Caudate nucleus (tissue), 63 donors: ENCODE measurements at places on chromosomes 7 and 10.

DNA sequence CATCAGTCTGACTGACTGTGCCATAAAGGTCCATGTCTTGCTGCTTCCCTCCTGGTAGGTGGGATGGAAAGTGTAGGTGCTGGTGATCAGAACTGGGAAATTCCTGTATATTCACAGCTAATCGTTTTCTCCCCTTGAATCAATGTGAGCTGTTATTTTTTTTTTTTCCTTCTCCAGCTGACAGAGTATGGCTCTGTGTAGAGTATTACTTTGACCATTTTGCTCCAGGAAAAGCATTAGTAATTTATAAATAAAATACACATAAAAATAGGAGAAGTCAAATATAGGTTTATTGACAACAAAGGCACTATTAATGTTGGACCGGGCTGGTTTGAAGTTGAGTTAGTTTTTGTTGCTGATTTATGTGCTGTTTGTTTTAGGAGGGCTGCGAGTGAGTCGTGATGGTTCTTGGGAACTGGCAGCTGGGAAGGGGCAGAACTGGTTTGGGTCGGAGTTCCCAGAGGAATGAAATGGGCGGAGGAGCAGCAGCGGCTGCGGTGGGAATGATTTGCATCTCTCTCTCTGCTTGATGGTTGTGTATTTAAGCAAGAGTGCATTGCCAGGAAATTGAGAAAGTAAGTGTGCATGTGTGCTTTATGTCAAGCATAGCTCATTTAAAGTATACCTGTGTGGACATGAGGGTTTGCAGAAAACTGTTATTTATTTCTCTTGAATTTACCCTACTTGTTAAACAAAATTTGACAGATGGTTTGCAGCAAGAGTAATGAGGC is 80.9 kb downstream of the LRMDA start:
- no peak for DNase-seq

DNA sequence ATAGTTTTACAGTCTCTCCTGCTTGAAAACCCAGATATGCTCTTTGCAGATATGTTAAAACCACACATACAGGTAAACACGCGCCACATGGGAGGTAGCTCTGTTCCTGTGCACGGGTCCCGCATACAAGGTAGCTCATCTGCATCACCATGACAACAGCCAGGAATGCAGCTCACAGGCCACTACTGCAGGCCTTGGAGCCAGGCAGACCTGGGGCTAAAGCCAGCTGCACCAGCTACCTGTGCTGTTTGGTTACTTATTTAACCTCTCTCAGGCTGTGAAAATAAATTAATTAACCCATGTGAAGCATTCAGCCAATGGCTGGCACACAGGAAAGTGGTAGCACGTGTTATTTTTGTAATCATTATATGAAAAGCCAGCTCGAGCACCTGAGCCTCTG is 428.3 kb downstream of the TNS3 start:
- no peak for DNase-seq

DNA sequence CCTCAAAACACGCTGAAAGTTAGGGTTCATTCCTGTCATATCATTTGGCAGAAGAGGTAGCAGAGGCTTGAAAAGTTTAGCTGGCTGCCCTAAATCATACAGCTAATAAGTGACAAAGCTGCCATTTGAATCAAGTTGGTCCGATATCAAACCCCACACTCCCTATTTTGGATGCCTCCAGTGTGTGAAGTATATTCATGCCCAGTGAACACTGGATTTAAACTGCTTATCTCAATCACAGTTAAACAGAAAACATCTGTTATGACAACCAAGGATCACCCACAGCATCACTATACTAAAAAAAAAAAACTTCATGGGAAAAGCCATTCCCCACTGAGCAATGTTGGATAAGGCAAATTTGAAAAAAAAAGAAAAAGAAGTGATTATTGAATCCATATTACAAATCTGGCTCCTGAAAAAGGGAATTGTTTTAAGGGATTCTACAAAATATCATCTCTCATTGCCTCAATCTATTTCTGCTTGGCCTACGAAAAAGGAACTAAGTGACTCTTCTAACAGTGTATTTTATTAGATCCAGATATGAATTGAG is 48.3 kb downstream of the ABCB1 start:
- DNase-seq: no peak

GRCh38 chr7:100080907-100081534 is 502 bp downstream of the ZNF3 start:
- DNase-seq: no peak

- no peak for DNase-seq
These were observed 9.2 kb downstream of the BNIP3 start for GRCh38 chr10:131972474-131973071.

- DNase-seq: no peak
These were observed 751 bp downstream of the PAX2 start for GRCh38 chr10:100745882-100746783.

GRCh38 chr10:129775681-129776080 is 188.4 kb downstream of the EBF3 start:
- no peak for DNase-seq

DNA sequence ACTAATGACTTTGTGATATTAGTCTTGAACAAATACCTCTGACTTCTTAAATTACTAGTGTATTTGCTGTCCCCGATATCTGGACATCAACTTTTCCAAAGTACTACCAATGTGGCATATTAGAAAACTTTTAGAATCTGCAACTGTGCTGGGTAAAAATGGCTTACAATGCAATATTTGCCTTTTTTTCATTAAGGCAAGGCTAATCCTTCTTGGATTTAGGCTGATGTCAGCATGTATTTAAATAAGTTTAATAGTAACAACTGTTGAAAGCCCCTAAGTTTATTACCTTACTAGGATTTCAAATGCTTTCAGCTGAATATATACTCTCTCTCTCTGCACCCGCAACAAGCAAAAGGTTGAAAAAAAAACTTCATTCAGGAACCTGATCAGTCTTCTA is 1232.3 kb downstream of the REEP3 start:
- no peak for DNase-seq

DNA sequence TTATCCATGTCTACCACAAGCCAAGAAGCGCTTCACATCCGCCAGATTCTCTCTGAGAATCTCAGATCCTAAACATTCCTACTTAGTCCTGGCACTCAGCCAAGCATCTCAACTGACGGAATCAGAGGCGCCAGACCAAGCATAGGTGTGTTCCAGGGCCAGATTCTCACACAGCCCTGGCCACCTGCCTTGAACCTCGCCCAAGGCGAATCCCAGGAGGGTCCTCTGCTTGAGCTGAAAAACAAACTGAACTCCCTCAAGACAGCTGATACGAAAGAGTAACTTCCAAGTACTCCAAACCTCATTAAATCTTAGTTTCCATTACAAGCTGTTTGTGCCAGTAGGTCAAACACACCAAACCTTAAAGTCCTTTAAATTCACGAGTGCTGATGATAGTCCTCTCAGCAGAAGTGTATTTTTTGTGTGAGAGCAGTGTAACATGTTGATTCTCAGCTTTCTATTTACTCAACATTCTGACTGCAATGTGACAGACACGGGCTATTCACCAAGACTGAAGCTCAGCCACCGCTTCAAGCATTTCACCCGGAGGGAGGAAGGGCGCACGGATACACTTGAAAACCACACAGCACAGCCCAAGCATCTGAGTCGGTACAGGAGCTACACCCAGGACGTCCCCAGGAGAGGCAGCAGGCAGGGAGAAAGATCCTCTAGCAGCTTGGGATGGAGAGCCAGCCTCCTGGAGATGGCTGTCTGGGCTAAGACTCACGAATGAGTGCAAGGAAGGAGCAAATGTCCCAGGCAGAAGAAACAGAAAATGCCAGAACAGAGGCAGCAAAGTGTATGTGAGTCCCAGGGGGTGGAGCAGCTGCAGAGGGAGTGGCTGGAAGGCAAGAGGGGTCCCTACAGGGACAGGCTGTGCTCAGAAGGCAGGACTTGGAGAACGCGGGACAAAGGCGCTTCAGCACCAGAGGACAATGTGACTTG is 6.0 kb downstream of the PARD3 start:
- peak; percentile 59 for DNase-seq

DNA sequence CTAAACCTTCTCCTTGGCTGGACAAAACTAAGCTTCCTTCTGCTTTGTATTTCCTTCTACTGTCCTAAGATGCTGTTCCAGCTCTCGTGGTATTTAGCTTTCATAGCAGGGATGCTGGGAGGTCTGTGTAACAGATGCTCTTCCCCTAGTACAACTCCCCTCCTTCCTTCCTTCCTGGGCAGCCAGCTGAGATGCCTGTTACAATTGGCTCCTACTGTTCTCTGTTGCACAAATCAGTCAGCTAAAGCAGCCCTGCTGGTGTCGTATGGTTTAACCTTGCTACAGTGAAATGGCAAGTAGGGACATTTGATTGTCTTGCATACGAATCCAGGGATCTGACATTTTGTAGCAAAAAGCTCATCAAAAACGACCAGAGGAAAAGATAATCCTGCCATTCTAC is 143.8 kb downstream of the ARHGAP21 start:
- DNase-seq: no peak

GRCh38 chr10:29256019-29256418 is 32.9 kb upstream of the LYZL1 start:
- no peak for DNase-seq

GRCh38 chr7:15215616-15216015 is 313.1 kb upstream of the DGKB start:
- no peak for DNase-seq

GRCh38 chr10:71748671-71749191 is 24.6 kb downstream of the VSIR start:
- no peak for DNase-seq

GRCh38 chr10:32909456-32909855 is 48.6 kb downstream of the ITGB1 start:
- no peak for DNase-seq

- no peak for DNase-seq
These were observed 87.8 kb downstream of the PRR15 start for GRCh38 chr7:29651477-29651876.
